ENCODE measurements at places on chromosomes 1 and 21.

DNA sequence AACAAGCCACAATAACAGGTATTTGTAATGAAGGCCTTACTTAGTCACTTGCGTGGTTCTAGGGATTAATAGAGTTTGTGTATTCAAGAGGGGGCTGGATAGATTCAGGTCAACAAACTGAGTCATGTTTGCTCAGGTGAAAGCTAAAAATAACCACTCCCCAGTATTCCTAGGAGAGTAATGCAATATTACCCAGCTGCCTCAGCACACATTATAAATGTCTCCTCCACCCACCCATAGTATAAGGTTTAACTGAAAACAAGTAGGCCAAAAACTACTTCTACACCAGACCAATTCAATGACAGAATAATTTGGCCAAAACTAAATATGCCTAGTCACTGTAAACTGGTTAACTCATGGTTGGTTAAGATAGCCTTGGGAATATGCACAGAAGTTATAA, 34.4 kb downstream of the WLS start:
- DNase-seq = no peak

DNA sequence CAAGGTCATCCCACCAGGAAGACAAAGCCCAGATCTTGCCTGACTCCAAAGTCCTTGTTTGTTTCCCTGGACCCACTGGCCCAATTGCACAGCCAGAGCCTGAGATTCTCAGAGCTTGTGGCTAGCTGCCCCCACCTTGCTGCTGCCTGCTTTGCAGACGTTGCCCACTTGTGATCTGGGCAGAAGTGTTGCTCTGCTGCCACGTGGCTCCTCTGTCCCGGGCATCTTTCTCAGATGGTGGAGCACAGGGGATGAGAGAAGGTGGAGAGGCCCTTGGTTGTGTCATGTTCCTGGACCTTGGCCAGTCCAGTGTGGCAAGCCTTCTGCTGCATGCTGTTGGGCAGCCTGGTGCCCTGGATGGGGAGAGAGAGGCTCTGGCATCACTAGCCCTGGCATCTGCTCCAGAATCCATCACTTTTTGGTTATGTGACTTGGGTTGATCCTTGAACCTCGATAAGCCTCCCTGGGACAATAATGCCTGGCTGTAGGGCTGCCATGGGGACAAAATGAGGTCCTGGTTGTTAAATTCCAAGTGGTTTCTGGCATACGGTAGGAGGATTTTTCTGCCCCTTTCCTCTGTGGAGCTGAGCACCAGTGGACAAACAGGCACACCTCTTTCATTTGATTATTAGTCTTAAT, 1.5 kb upstream of the NR0B2 start:
- DNase-seq = no peak

GRCh38 chr1:231424950-231425805, 3.1 kb upstream of the EGLN1 start:
- DNase-seq = peak; percentile 15

DNA sequence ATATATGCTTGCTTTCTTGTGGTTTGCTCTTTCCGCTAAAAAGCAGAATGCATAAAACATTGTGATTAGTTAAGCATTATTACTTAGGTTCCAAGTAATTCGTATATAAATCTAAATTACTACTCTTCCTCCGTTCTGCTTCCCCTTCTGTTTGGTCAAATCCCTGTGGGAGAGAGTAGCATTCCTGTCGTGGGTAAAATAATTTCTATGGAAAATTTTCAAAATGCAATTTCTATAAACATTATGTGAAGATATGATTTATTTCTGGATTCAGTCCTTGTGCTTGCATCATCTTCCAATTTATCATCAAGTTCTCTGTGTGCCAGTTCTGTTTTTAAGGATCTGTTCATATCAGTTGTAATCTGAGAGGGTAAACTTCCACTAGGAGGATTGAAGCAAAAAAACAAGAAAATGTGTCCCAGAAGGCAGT, 7.2 kb upstream of the WARS2 start:
- DNase-seq = no peak

DNA sequence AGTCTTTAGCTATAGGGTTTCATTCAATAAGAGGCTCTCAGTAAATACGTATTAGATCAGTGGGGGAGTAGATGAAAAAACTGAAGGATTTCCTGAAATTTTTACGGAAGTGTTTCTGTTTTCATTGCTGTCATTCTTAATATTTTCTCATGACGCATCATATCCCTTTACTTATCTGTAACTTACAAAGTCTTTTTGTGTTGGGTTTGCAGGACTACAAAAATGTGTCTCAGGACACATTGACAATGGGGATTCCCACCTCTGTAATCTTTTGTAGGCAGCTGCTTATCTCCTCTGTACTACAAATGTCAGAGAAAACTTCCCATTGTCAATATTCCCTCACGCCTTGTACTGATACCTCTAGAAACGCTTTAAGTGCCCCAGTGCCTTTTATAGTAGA, 35.5 kb downstream of the CRP start:
- no peak for DNase-seq

DNA sequence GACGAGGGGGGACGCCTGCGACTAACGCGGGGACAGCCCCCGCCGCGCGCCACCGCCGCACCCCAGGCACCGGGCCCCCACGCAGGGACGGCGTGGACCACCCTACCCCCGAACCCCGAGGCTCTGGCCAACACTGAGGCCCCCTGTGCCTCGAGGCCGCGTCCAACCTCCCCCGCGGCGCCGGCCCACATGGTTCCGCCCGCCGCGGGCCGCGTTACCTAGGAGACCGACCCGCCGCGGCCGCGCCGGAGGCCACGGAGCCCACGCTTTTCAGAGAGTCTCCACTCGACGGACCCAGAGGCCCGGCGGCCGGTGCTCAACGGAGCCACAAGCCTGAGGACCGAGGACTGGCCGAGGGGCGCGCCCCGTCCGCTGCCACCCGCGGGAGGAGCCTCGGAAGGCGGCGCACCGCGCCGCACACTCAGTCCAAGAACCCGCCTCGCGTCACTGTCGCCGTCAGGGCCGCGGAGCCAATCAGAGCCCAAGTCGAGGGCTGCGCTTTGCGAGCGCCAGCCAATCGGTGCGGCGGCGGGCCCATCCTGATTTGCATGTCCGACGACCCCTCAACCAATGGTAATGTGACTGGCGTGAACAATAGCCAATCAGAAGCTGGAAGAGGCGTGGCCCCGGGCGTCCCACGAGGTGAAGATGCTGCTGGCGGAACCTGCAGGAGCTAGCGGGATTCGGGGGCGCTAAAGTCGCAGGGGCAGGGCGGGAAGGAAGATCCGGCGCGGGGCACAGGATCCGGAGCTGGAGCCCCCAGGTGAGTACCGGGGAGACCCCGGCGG, at the start of gene NPHP4:
NPHP4 (minus strand) TSS at position 400 of the 788 bp plus-strand sequence. CDS start 6,136 bp downstream, outside the sequence.
- peak; percentile 99 for DNase-seq

GRCh38 chr1:9992910-9993309, 4.1 kb upstream of the RBP7 start:
- DNase-seq = no peak

DNA sequence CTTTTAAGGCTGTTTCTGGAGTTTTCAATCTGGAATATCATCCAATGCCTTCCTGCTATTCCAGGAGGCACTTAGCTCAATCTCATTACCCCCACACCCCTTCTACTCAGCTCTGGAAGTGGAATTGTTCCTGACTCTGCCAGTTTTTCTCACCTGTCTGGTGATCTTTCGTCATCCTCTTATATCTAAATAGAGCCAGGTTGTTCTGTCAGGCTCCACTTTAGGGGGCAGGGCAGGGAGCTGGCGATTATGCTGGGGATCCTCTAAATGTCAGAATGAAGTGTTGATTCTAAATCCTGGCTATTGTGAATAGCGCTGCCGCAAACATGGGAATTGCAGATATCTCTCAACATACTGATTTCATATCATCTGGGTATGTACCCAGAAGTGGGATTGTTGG, 63.6 kb upstream of the ETV3 start:
- no peak for DNase-seq

- no peak for DNase-seq
Measured at GRCh38 chr1:40092241-40092640, 4.8 kb downstream of the PPT1 start.
